ENCODE measurements at places on chromosomes 3 and 15.

GRCh38 chr3:191244242-191244867 is 45.3 kb downstream of the OSTN start:
- no peak for DNase-seq

GRCh38 chr15:57509965-57510364 is 81.7 kb upstream of the MYZAP start:
- no peak for DNase-seq

- DNase-seq = no peak
Observed at GRCh38 chr3:184783319-184783718, 28.6 kb upstream of the VPS8 start.

DNA sequence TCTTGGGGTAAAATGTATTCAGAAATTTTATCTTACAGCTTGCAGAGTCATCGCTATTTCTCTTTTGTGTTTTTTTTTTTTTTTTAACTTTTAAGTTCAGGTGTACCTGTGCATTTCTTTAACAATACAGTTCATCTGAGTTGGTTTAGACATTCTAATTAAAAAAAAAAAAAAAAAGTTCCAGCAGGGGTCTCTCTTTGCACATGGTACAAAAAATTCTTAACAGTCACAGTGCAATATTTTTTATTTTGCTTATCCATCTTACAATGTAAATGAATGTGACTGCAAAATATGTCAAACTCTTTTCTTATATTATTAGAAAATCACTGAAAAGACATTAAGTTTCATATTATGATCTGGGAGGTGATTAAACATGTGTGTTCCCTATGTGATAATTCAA is 47.5 kb upstream of the SLC9A9 start:
- DNase-seq = no peak

DNA sequence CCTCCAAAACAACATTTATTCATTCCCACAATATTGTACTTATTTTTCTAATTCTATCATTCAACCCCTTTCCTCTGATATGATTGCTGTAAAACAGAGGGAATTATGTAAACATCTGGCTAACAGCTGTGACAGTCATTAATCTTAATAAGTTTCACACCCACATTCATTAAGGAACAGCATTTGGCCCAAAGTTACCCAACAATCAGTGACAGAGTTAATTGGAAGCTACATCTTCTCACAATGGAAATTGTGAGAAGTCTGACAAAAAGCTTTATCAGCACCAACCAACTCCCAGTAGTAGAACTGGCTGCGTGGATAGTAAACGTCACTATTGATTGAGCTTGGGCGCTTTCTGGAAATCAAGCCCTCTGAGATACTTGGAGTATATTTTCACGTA is 165.8 kb upstream of the SLC24A5 start:
- no peak for DNase-seq

DNA sequence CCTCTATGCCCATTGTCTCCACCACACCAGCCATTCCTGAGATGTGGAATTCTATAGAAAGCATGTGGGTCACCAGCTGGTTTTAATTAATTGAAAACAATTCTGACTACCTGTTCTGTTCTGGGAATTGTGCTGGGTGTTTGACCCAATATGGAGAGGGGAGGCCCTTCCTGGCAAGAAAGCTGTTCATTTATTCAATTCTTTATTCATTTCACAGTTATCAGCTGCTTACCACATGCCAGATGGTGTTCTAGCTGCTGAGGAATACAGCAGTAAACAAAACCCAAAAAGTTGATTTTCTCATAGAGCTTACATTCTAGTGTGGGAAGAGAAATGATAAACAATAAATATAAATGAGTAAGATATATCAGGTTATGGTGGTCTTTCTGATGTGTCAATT is 296.1 kb upstream of the RASGRP1 start:
- no peak for DNase-seq

GRCh38 chr3:53707222-53707621 is 139.0 kb downstream of the CHDH start:
- no peak for DNase-seq

DNA sequence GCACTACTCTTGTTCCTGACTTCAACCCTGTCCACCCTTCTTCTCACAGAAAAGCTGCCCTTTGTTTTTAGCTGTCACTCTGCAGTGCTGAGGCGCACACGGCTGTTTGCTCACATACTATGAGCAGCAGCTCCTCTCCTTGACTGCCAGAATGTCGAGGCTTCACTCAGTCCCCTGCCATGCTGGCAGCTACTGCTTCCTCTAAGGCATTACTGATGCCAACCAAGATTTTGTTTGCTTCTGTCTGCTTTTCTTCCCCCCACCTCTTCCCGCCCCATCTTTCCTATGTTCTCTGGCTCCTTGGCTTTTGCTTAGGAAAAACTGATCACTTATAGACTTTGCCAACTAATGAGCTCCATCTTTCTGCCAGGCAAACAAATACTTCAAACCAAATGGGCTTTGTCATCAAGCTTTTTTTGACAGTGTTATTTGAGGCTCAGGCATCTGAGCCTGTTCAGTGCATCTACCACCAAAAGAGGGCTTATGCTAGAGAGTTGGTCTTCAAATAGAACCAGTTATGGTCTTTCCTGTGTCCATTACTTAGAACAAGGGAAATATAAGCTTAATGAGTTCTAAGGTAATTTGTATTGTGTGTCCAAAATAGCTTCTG is 81.0 kb downstream of the FBXL2 start:
- no peak for DNase-seq

DNA sequence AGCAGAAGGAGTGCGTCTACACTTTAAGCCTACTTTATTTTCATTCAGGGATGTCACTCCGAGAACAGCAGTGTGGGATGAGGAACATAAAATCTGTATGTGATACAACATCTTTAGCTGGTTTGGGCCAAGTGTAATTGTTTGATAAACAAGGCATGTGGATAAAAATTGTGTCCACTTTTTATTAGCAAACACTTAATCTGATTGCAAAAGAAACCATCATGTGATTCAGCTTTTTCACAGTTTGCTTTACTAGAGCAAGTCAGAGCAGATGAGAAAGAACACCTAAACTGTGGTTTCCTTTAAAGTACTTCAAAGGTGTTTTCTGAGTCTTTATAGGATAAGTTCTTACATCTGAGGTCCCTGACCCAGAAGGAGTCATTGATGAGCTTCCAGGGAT is 237.9 kb downstream of the THSD4 start:
- no peak for DNase-seq

DNA sequence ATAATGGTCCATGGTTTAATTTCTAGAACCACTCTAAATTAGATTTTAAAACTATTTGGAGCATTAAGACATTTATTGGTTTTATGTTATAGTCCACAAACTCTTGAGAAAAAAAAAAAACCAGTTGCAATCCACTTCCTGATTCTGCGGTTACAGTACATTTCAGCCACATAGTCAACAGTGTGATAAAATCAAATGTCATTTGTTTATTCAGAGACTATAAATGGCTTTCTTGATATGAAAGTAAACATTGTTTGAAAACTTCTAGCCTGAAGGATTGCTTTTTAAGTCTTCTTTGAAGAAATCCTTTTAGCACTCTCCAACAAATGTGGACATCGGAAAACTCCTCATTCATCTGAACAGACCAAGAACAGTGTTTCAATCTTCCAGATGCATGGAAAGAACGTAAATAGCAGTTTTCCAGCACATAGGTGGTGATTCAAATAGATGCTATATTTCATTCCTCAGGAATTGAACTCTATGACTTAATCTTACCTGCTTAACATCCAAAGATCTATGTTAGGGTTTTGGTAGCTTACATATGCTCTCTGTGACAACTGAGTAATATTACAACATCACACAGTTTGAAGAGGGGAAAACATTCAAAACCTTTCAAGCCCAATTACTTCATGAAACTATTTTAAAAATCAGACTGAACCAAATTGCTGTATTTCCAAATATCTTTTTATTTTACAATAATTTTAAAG is 87.8 kb upstream of the UBE2E2 start:
- no peak for DNase-seq

DNA sequence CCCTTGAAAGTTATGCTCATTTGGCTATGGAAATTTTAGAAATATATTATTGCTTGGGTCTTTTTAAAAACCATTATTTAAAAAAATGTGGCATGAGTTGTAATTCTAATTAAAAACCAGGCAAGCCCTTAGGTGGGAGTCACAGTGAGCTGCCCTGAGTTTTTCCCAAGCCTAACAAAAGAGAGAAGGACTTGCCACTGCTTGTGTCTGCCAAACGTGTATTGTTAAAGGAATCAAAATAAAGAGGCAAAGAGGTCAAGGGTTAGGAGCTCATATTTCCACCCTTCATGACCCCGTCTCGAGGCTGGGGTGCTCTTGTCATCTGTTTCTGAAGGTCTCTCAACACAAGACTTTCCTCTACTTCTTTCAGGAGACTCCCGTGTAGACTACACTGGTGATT is 321.1 kb downstream of the ZIC1 start:
- DNase-seq = no peak

- no peak for DNase-seq
Observed at GRCh38 chr15:39709941-39710340, 72.7 kb downstream of the FSIP1 start.

DNA sequence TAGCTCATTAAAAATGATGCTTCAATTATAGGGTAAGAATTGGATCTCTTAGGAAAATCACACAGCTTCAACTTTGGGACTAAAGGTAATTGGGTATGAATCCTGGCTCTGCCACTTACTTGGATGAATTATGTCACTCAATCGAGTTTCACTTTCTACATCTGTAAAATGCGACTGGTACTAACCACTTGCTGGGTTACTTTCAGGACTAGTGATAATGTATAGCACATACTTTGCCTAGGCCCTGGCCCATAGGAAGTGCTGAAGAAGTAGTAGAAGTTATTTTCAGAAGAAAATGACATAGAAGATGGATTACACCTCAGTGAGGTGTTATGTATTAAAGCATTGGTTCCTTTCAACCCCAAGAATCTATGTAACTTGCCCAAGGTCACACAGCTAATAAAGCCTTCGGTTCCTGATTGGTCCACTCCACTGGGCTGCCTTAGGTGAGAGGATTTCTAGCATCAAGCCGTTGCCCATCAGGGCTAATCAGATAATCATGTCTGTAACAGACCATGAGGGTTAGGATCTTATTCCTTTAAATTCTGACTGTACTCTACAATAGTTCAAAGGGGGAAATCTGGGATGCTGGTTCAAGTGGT is 29.4 kb upstream of the AP4E1 start:
- DNase-seq = peak; percentile 20

- no peak for DNase-seq
Observed at GRCh38 chr3:180932819-180933218, 20.3 kb downstream of the FXR1 start.

- DNase-seq = no peak
Observed at GRCh38 chr15:43922021-43922420, 95.2 kb downstream of the WDR76 start.

DNA sequence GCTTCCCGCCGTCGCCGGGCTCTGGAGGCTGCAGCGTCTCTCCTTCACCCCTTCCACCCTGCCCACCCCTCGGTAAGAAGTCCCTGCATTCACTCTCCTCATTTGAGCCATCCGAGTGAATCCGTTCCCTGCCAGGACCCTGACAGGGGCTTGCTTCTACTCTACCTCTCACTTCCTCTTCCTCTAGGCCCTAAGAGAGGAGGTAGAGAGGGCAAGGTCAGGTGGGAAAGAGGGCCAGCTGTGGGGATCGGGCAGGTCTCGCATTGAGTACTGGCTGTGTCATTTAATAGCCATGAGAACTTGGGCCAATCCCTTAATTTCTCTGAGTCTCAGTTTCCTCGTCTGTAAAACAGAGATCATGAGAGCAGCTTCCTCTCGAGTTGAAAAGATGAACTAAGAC is 283.6 kb downstream of the UACA start:
- no peak for DNase-seq

DNA sequence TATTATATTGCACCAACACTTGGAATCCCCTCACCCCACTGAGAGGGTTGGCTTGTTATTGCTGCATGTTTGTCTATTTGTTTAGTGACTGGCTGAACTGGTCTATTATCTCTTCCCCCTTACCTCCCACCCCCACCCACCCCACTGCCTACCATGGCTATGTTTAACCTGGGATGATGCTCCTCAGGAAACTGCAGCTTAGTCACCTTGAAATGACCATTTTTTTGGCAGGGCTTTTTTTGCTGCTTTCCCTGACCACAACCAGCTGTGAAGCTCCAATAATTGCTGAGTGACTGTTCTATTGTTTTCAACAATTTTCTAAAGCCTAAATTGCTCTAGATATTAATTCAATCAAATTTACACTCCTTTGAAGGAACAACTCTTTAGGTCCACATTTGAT is 137.9 kb upstream of the CADM2 start:
- no peak for DNase-seq

DNA sequence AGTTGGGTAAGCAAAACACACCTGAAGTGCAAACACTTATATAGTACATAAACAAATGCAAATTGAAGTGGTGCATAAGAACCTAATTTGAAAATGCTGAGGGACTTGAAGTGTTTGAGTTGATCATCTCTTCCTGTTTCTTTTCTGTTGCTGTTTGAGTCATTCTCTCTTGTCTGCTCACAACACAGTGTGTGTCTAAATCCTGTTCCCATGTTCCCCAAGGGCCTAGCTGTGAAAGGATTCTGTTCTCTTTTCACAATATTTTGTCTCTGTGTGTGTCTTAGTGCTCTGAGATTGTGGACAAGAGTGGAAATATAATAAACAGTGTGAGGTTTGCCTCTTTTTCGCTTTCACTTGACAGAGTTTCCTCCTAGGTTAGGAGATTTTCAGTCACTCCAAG is 6.1 kb downstream of the CD96 start:
- no peak for DNase-seq

GRCh38 chr15:46365572-46365971 is 730.7 kb downstream of the SQOR start:
- DNase-seq = no peak

DNA sequence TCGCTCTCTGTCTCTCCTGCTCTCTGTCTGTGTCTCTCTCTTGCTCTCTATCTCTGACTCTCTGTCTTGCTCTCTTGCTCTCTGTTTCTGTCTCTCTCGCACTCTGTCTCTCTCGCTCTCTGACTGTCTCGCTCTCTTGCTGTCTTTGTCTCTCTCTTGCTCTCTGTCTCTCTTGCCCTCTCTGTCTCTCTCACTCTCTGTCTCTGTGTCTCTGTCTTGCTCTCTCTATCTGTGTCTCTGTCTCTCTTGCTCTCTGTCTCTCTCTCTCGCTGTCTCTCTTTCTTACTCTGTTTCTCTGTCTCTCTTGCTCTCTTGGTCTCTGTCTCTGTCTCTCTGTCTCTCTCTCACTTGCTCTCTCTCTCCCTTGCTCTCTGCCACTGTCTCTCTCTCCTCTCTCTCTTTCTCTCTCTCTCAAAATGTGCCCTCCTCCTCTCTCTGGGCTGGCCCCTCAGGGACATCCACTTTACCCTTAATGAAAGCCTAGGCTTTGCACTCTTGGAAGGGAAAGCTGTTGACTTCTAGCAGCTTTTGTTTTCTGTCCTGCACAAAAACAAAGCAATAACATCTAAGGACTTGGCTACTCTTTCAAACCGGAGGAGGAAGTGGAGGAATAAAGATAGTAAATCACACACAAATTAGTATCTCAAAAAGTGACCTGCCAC is 73.9 kb upstream of the NR2E3 start:
- DNase-seq = no peak

All from bone marrow (tissue), 2 donors.